ENCODE measurements at places on chromosomes 1 and 21.

- no peak for DNase-seq
Observed at GRCh38 chr1:11053758-11054137, 6.1 kb downstream of the SRM start.

- no peak for DNase-seq
Observed at GRCh38 chr1:195241066-195241465, 1367.2 kb downstream of the KCNT2 start.

DNA sequence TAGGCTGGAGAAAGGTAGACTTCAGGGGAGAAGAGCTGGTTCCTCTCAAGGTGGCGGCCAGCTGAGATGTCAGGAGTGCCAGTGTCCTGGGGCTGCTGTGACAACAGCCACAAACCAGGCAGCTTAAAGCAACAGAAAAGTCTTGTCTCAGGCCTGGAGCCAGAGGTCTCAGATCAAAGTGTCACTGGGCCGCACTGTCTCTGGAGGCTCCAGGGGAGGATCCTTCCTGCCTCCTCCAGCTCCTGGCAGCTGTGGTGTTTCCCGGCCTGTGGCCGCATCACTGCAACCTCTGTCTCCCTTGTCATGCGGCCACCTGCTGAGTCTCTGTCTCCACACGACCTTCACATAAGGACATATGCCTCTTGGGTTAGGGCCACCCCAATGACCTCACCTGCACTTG lies 24.4 kb upstream of the TSPEAR start:
- DNase-seq, result no peak

DNA sequence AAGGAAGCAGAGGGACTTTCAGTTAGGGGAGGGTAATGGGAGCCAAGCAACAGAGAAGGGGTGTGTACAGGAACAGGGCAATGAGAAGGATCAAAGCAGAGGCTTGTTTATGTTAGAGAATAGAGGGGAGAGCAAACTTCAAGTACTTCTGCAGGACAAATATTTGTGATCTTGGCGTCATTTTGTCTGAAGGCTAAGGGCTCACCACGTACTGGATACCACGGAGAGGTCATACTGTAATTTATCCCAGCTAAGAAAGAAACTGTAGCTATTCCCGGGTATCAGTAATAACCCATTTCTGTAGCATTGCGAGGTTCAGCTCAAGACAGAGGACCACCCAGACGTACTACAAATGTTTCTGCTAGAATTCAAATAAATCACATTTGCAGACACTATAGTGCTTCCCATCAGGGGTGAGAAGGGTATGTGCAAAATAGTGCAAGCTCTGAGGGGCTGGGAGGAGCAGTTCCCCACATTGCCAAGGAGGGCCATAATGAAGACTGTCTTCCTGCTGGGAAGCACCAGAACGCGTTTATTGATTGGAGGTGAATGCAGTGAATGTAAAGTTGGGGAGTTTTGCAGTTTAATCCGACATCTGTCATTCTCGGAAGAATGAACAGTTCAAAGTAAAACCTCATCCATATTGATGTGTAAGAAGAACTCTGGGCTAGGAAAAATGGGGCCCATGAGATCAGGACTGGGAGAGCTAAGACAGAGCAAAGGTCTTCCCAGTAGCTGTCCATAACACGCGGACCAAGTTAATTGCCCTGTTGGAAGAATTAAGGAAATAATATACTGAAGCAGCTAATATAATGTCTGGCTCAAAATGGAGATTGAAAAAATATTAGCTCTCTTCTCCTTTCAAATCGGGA lies 136.9 kb downstream of the RWDD3 start:
- DNase-seq, result no peak

GRCh38 chr1:229869687-229870086 lies 197.4 kb upstream of the GALNT2 start:
- no peak for DNase-seq

DNA sequence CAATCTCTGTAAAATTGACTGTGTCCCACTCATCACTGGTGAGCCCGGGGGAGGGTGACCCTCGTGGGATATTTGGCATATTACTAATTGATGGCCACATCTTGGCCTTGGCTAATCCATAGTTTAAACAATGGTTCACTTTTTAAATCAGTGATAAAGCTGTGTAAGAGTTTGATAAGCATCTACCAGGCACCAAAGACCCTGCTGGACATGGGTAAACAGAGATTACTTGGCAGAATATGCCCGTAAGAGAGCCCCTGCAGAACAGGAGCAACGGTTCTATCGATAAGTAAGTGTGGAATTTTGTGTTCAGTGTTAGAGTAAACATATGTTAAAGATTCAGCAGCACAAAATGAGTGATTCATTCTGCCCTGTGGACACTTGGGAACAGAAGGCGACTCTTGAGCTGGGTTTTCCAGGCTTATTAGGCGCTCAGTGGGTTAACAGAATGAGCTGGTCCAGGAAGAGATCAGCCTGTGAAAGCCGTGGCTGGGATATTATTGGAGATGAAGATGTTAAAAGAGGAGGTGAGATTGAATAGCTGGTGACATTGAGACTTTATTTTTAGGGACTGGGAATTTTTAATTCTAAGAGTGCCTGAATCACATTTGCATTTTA lies 55.9 kb downstream of the CNST start:
- no peak for DNase-seq

- no peak for DNase-seq
Observed at GRCh38 chr1:190479050-190479397, 1.4 kb upstream of the BRINP3 start.

- DNase-seq, result no peak
Observed at GRCh38 chr1:214296860-214297745, 16.1 kb downstream of the SMYD2 start.

DNA sequence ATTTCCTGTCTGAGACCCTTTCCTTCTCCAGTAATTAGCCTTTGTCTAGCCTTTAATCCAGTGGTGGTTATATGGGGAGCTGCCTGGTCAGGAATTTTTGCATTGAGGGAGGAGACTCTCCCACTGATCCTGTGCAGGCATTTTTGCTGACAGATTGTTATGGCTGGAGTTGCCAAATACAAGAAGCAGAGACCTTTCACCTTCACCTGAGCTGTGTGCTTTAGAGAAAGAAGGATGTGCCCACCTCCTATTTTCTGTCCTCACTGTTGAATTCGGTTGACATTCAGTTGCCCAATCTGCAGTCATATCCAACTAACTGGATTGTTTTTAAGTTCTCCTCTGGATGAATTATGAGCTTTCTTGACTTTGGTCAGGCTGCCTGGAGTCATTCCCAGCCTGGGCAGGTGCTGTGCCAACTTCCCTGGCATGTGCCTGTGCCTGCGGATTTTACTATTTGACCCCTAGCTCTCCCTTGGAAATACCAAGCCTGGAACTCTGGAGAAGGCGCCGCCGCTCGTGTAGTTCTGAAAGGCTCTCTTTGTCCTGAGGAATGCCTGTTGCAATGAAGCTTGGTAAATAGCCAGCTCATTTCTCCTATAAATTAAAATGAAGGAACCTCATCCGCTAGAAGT lies 143.9 kb downstream of the NOS1AP start:
- peak; percentile 82 for DNase-seq

DNA sequence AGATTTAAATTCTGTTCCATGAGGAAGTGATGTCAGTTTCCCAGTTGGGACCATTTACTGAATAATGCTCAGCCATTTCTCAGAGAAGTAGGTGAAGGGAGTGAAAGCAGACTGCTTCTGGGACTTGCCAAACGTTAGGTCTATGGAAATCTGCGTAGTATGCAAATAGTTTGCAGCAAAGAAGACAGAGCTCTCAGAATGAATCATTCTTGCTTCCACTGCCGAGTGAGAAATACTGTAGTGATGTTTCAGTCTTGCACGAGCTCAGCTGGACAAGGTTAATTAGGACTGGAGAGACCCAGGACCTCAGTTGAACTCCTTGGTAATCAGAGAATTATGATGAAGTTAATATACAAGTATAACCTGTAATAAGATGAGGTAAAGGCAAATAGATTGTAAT lies 317.7 kb upstream of the DAB1 start:
- no peak for DNase-seq

DNA sequence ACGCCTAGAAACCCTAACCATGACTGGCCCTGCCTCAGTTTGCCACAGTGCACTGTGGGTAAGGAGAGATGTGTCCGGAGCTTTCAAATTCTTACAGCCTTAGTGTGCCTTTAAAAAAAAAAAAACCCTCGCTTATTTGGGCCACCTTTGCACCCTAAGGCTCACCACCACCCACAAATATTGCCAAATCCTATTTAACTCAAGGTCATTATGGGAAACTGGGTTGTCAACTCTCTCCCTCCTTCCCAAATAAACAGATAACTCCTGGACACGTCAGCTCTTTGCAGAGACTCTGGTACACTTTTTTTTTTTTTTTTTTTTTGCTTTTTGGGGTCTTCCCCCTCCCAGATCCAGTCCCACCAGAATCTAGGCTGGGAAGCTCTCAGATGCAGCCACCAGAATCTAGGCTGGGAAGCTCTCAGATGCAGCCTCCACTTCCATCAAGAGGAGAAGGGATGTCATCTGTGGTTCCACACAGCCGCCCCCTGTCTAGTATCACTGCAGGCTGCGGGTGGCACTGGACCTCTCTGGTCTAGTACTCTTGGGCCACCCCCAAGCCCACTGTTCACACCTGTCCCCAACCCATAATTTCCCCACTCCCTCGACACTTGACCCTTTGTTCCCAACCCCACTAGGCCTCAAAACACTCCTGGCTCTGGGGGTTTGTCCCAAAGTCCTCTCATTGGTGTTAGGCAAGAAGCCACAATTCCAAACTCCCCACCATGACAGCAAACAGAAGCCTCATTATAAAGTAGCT lies 3.4 kb downstream of the DHRS3 start:
- no peak for DNase-seq

All from femur (tissue), 1 donor.